RPMI7951 (cell line): ENCODE measurements at places on chromosomes 6 and 20. TPM values are rescaled to one million over a fixed set of nuclear protein-coding genes. Genes with fewer than 3 reads are reported as not detected.

Gene PCED1A
- total RNA-seq: 18.9 and 31.5 TPM in 2 replicates

Gene SALL4
- total RNA-seq: 2.3 and 2.5 TPM in 2 replicates

Gene KIAA0408
- 2.5 and 2.6 TPM in 2 replicates for total RNA-seq

Gene WFDC12
- total RNA-seq: not detected in 2 replicates

Gene SMIM13
- total RNA-seq: 13.1 and 16.6 TPM in 2 replicates

Gene GLP1R
- total RNA-seq: not detected in 2 replicates

Gene SERAC1
- total RNA-seq: 9.0 and 10.1 TPM in 2 replicates

Gene GGTLC1
- not detected in 2 replicates for total RNA-seq

Gene IP6K3
- 0.36 and 1.1 TPM in 2 replicates for total RNA-seq

Gene SIRPB1
- total RNA-seq: 15.6 and 22.1 TPM in 2 replicates

Gene ADGRB3
- total RNA-seq: under 0.01 TPM in 1 of 2 replicates, not detected in the other

Gene BPIFB4
- total RNA-seq: not detected in 2 replicates

Gene MDFI
- 2.6 and 5.0 TPM in 2 replicates for total RNA-seq

Gene KIAA1755
- total RNA-seq: 0.59 and 1.1 TPM in 2 replicates

Gene SOBP
- total RNA-seq: 0.49 and 0.60 TPM in 2 replicates

Gene DLK2
- 0.60 and 1.5 TPM in 2 replicates for total RNA-seq

Gene DNMT3B
- 6.8 TPM in 2 replicates for total RNA-seq

Gene OR2H1
- total RNA-seq: not detected in 2 replicates

Gene BPI
- total RNA-seq: 0.24 and 0.29 TPM in 2 replicates

Gene CAGE1
- total RNA-seq: not detected in 2 replicates

Gene CGA
- not detected in 2 replicates for total RNA-seq

Gene PRSS35
- total RNA-seq: not detected in 2 replicates

Gene EYA4
- total RNA-seq: not detected in 2 replicates

Gene CTCFL
- total RNA-seq: not detected in 2 replicates

Gene TPMT
- 26.8 and 27.6 TPM in 2 replicates for total RNA-seq

Gene LY86
- total RNA-seq: not detected in 2 replicates

Gene OR2B6
- total RNA-seq: not detected in 2 replicates

Gene SYNJ2
- 47.8 and 50.3 TPM in 2 replicates for total RNA-seq

Gene GSTA2
- not detected in 2 replicates for total RNA-seq

Gene DOK5
- total RNA-seq: not detected in 2 replicates

Gene EDN1
- 0.72 and 0.88 TPM in 2 replicates for total RNA-seq

Gene MAP3K7
- total RNA-seq: 29.7 and 38.8 TPM in 2 replicates

Gene IYD
- total RNA-seq: not detected in 2 replicates

Gene RIPOR2
- 0.68 and 0.72 TPM in 2 replicates for total RNA-seq

Gene RAB44
- total RNA-seq: not detected in 2 replicates

Gene HCK
- not detected in 2 replicates for total RNA-seq
